ENCODE measurements at places on chromosomes 7 and 10. TPM values are rescaled to one million over a fixed set of nuclear protein-coding genes. Genes with fewer than 3 reads are reported as not detected.

The NUTM2A gene
- 0.06 TPM for polyA plus RNA-seq

- DNase-seq = no peak
Observed at GRCh38 chr10:34392641-34393170, 422.4 kb downstream of the PARD3 start.

DNA sequence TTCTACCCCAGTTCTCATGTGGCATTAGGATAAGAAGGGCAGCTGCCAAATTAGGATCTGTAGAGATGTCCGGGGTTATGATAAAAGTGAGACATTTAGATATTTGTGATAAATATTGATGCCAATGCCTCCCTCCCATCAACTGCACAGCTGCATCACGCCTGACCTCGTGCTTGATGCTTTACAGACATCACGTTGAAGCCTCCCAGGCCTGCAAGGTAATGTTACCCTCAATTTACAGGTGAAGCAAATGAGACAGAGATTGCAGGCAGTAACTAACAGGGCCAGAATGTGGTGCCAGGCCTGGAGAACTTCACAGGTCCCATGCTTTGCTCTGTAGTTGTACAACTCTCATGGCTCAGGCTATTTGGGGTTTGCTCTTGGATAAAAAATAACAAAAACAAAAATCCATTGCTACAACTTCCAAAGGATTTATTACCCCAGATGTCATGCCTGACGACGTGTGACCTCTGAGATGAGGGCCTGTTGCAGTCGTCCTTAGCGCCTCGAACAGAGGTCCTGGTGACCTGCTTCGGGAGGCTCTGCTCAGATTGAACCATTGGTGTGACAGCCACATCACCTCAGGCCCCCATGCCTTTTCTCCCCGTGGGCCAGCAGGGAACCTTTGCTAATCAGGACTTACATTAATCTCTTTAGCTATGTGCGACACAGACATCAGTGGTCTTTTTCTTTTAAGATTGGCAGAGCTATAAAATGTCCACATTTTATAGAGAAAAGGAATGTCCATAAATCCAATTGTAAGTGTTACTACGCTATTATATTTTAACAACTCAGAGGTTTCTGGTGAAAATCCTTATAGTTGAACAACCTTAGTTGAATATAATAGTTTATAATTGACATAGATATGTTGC lies 169.3 kb downstream of the ADAM12 start:
- DNase-seq = no peak

GRCh38 chr7:21923658-21924057 lies 22.0 kb downstream of the CDCA7L start:
- no peak for DNase-seq

The SRGN gene
- 137 TPM for polyA plus RNA-seq

- DNase-seq = no peak
Observed at GRCh38 chr10:4117604-4118003, 332.6 kb upstream of the KLF6 start.

GRCh38 chr7:124444696-124445480 lies 320.7 kb downstream of the GPR37 start:
- no peak for DNase-seq

DNA sequence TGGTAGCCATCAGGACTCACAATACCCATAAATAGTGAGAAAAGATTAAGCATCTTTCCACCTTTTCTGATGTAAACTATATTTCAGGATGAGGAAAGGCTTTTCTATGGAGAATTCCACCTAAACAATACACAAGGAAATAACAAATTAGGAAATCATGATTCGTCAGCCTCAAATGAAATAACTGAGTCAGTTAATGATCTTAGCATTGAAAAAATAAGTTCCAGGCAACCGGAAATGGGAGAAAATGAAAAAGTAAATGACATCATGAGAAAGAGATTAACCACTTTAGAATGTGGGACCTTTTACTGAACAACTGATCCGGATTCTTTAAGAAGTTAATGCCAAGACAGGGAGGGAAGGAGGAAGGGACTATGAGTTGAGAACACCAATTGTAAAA lies 742.3 kb downstream of the TNS3 start:
- no peak for DNase-seq

GRCh38 chr10:114694752-114695151 lies 36.7 kb upstream of the ABLIM1 start:
- no peak for DNase-seq

The GIMAP5 gene
- polyA plus RNA-seq = not detected

GRCh38 chr7:24138343-24138742 lies 145.6 kb upstream of the NPY start:
- DNase-seq = no peak

The NCF1 gene
- polyA plus RNA-seq = not detected

DNA sequence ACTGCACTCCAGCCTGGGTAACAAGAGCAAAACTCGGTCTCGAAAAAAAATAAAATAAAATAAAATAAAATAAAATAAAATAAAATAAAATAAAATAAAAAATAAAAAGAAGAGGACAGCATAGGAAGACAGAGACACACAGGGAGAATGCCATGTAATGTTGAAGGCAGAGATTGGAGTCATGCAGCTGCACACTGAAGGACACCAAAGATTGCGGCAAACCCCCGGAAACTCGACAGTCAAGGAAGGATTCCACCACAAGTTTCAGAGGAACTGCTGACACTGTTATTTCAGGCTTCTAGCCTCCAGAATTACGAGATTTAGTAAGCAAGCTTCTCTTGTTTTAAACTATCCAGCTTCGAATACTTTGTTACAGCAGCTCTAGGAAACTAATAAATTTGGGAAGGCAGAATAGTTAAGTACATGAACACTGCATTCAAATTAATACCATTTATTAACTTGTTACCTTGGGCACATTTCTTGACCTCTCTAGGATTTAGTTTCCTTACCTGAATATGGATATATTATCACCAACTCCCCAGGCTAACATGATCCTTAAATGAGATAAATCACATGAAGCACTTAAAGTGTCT lies 9.5 kb downstream of the CPED1 start:
- no peak for DNase-seq

The SRRM3 gene
- 2.0 TPM for polyA plus RNA-seq

DNA sequence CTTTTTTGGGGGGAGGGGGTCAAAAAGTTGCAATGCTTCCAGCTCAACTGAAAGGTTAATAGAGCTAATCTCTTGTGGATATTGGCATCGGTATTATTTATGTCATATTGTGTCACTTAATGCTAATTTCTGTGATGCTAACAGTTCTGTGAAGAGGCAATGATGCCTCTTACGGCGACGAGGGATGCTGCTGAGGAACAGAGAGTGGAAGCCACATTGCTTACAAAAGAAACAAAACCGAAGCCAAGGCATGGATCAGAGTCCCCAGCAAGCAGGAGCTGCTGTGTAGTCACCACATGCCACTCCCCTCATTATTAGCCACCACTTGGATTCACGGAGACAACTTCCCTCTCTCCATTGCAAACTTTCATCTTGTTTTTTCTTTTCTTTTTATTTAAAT lies 536.5 kb upstream of the MGMT start:
- no peak for DNase-seq

The OPALIN gene
- polyA plus RNA-seq = not detected

- no peak for DNase-seq
Observed at GRCh38 chr10:48931188-48931587, 8.5 kb downstream of the LRRC18 start.

DNA sequence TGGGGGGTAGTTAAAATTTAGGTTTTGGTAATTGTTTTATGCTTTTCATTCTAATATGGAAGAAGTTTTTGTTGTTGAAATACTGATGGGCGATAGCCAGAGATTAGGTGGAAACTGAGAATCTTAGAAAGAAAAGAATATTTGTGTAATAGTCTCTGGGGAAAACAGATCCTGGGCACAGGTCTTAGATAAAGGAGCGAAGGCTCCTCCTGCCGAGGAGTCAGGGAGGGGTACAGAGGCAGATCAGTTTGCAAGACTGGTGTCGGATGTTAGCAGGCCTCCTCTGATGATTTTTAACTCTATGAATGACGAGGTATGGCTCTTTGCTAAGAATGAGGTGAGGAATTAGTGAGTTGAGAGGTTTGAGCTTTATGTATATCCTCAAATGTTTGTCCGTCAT lies 339.7 kb downstream of the HGF start:
- DNase-seq = no peak

The MUC3A gene
- polyA plus RNA-seq = not detected

- DNase-seq = no peak
Observed at GRCh38 chr10:48254750-48255512, 19.6 kb downstream of the FRMPD2 start.

GRCh38 chr10:89894051-89894450 lies 192.7 kb downstream of the KIF20B start:
- DNase-seq = no peak

The SHTN1 gene
- polyA plus RNA-seq = 9.9 TPM

- no peak for DNase-seq
Observed at GRCh38 chr10:124557648-124558338, 96.2 kb downstream of the LHPP start.
